ENCODE measurements at places on chromosomes 16 and 17. TPM values are rescaled to one million over a fixed set of nuclear protein-coding genes. Genes with fewer than 3 reads are reported as not detected.

- no peak overlapping the region for H3K4me3 ChIP-seq
- no peaks in the 10 kb centered on the region for H3K36me3 ChIP-seq
- H3K27me3 ChIP-seq = peaks cover 18% of the 10 kb centered on the region
- DNase-seq = peak; percentile 69
These were observed 49.1 kb upstream of the ACSF3 start for GRCh38 chr16:89044418-89045180.

DNA sequence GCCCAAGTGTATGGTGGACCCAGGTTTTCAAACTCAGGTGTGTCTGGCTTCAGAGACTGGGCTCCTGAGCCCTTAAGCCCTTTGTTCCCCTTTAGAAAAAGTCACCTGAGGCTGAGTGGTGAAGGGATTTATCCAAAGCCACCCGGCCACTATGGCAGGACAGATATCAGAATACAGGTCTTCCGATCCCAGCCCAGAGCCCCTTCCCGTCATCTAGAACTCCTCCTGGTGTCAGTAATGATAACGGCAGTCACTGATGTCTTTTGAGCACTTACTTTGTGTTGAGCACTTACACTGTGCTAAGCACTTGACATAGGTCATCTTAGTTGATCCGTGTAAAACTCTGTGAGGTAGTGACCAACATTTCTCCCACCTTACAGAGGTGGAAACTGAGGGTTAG lies 16.6 kb downstream of the NOD2 start:
- no peaks in the 10 kb centered on the region for H3K4me1 ChIP-seq
- H3K27me3 ChIP-seq = peaks cover 16% of the 10 kb centered on the region
- no peak overlapping the region for H3K27ac ChIP-seq
- DNase-seq = no peak
- peaks cover 4% of the 10 kb centered on the region for H3K36me3 ChIP-seq

- no peaks in the 10 kb centered on the region for H3K27me3 ChIP-seq
- DNase-seq = no peak
- no peak overlapping the region for H3K4me3 ChIP-seq
- H3K4me1 ChIP-seq = peaks cover 28% of the 10 kb centered on the region
These were observed 48.8 kb downstream of the PITPNM3 start for GRCh38 chr17:6507535-6507934.

Gene SPATA32
- not detected for total RNA-seq

- peak overlapping the region; percentile 90 for H3K27ac ChIP-seq
- no peak for DNase-seq
- peak overlapping the region; percentile 86 for H3K4me3 ChIP-seq
- H3K36me3 ChIP-seq = no peaks in the 10 kb centered on the region
- H3K27me3 ChIP-seq = no peaks in the 10 kb centered on the region
- H3K4me1 ChIP-seq = peaks cover 47% of the 10 kb centered on the region
These were observed 924 bp downstream of the ZNF598 start for GRCh38 chr16:2008631-2009163.

DNA sequence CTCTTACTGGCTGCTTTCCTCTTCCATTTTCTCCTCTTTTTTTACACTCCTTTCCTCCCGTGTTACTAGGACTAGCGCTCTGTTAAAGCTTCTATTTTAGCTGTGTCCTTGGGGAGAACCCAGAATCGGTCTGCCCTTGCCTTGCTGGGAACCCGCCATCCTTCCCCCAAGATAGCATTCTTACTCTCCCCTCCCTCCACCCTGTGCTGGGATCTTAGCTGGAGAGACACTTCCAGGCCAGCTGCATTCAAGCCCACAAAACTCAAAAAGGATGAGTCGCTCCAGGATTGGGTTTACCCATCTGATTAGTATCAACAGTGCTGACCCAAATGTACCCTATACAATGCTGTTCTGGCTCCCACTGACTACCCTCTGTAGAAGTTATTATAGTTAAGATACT lies 200.5 kb upstream of the ASIC2 start:
- H3K4me3 ChIP-seq = no peak overlapping the region
- DNase-seq = no peak
- H3K4me1 ChIP-seq = no peaks in the 10 kb centered on the region
- H3K36me3 ChIP-seq = no peaks in the 10 kb centered on the region

DNA sequence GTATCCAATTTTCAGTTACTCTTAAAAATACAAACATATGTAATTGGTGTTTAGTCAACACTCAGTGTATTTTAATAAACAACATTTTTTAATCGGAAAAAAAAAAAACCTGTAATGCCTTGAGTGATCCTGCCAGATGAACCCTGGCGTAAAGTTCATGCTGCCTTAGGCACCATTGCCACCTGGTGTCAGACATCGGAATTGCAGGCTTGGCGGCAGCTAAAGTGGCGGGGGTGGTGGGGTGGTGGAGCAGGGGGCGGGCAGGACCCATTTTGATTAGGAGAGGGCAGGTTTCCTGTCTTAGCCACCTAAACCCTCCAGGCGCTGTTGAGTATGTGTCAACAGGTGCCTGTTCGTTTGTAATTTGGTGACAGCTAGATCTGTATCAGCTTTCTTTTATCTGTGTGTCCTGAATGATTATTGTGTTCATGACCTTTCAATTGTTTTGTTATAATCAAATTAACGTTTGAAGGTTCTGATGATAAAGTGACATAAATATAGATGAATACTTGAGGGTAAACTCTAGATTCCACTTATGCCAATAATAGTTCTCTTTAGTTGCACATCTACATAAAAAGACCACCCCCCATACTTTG lies 588.7 kb downstream of the CDH13 start:
- H3K27ac ChIP-seq = no peak overlapping the region
- no peak overlapping the region for H3K4me3 ChIP-seq
- H3K27me3 ChIP-seq = no peaks in the 10 kb centered on the region
- peaks cover 13% of the 10 kb centered on the region for H3K4me1 ChIP-seq

Gene STXBP4
- 18.6 TPM for total RNA-seq

Gene GP1BA
- total RNA-seq = not detected

All from chondrocyte (in vitro differentiated cells).